ENCODE measurements at places on chromosomes 12 and 14.

GRCh38 chr12:91144053-91144452 is 32.8 kb upstream of the LUM start:
- no peak for DNase-seq

- DNase-seq: no peak
Observed at GRCh38 chr12:91852634-91853033, 293.0 kb downstream of the BTG1 start.

GRCh38 chr14:36021591-36022320 is 154.8 kb downstream of the PTCSC3 start:
- no peak for DNase-seq

GRCh38 chr12:48882315-48882687 is 16.6 kb upstream of the RND1 start:
- DNase-seq: peak; percentile 42

- no peak for DNase-seq
Observed at GRCh38 chr12:57134949-57135348, 6.7 kb downstream of the LRP1 start.

GRCh38 chr14:91493169-91493568 is 16.9 kb downstream of the PPP4R3A start:
- DNase-seq: no peak

DNA sequence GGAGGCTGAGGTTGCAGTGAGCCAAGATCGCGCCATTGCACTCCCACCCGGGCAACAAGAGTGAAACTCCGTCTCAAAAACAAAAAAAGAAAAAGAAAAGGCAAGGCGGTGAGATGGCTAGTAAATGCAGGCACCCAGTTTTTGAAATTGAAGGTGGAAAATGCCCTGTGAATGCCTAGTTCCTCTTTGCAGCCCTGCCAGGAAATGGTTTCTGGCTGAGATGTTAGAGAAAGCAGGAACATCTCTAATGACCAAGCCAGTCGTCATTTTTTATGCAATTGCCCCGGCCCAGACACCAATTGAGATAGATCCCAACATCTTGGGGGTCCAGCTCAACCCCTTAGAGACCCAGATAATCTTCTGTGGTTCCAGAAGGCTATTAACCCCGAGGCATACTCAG is 17.0 kb downstream of the SLC8A3 start:
- no peak for DNase-seq

DNA sequence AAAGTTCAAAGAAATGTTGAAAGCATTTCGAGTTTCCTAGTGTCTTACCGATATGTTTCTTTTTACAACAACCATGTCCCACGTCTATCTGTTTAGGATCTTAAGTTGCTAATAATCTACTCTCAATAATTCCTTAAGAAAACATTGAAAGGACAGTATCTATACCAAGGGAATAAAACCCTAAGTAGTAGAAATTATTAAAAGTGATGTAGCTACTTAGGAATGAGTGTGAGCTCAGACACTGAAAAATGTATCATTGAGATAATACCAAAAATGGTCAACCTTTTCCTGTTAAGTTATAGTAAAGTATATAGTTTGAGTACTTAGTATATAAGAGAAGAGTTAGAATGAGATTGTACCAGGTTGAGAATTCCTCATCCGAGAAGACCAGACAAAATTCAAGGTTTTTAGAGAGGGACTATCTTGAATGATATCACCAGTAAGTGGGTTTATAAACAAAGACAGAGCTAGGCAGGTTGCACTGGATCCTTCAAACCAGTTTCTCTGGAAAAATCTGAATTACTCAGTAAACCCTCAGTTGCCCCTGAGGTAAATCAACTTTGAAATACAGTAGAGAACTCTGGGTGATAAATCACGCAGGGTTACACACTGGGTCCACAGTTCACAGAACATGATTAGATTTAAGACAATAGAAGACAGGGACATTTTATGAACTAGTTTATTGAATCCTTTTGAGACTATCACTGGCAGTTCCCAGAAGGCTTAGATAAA is 96.8 kb downstream of the ERGIC2 start:
- DNase-seq: no peak

DNA sequence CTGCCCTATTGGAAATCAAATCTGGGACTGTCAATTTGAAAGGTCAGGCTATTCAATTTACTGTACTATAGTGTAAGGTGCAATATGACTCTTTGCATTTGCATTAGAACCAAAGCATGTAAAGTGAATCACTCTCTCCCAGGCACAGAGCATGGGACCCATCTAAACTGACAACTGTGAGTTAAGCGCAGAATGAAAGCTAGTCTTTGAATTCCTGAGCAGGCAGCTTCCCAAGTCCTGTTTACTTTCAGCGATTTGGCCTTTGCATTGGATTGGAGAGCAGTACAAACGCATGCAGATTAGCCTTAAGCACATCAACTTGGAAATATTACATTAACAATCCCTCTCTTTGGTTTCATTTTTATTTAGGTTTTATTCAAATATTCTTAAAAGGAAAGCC is 74.6 kb downstream of the RERG start:
- DNase-seq: no peak

DNA sequence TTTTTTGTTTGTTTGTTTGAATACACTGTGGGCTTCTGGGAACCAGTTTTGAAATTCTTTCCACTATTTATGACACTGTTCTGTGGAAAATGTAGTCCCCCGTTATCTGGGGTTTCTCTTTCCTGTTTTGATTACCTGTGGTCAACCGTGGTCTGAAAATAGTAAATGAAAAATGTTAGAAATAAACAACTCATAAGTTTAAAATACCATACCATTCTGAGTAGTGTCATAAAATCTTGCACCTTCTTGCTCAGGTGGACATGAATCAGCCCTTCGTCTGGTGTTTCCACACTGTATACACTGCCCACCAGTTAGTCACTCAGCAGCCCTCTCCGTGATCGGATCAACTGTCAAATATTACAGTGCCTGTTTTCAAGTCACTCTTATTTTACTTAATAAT is 5.1 kb upstream of the PAPOLA start:
- no peak for DNase-seq

GRCh38 chr14:101442451-101442850 is 118.8 kb upstream of the DIO3 start:
- DNase-seq: no peak
